ENCODE measurements at places on chromosomes 1 and 21. TPM values are rescaled to one million over a fixed set of nuclear protein-coding genes. Genes with fewer than 3 reads are reported as not detected.

GRCh38 chr1:18079941-18080735 is 27.5 kb upstream of the IGSF21 start:
- DNase-seq = no peak

GRCh38 chr1:31310198-31310597 is 13.4 kb downstream of the ZCCHC17 start:
- no peak for DNase-seq

DNA sequence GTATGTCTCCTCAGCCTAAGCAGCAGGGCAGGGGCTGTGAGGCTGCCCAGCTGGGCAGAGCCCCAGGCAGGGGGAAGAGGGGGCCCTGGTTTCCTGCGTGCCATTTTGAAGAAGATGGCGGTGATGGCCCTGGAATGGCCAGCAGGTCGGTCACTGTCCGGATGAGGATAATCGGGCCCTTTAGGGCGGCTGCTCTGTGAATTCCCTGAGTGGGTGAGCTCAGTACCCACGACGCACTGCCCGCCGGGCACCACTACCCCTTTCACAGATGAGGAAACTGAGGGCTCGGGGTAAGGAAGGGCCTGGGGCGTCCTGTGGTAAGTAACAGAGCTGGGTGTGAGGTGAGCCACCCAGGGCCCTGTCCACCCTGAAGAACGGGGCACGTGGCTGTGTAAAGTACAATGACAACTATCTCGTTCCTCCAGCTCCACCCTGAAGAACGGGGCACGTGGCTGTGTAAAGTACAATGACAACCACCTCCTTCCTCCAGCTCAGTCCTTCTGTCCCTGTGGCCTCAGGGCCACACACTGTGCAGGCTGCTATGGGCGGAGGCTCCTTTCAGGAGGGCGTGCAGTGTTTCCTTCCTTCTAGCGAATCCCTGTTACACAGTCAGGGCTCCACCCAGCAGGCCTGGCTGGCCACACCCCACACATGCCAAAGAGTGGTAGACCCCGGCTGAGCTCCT is 23.2 kb downstream of the ITGB2 start:
- DNase-seq = no peak

- DNase-seq = no peak
Measured at GRCh38 chr1:192453360-192453992, 122.1 kb upstream of the RGS1 start.

The RRP1B gene
- 46.6 TPM for total RNA-seq

GRCh38 chr1:198465201-198466144 is 75.0 kb downstream of the ATP6V1G3 start:
- DNase-seq = no peak

The FCRL5 gene
- 0.37 TPM for total RNA-seq

DNA sequence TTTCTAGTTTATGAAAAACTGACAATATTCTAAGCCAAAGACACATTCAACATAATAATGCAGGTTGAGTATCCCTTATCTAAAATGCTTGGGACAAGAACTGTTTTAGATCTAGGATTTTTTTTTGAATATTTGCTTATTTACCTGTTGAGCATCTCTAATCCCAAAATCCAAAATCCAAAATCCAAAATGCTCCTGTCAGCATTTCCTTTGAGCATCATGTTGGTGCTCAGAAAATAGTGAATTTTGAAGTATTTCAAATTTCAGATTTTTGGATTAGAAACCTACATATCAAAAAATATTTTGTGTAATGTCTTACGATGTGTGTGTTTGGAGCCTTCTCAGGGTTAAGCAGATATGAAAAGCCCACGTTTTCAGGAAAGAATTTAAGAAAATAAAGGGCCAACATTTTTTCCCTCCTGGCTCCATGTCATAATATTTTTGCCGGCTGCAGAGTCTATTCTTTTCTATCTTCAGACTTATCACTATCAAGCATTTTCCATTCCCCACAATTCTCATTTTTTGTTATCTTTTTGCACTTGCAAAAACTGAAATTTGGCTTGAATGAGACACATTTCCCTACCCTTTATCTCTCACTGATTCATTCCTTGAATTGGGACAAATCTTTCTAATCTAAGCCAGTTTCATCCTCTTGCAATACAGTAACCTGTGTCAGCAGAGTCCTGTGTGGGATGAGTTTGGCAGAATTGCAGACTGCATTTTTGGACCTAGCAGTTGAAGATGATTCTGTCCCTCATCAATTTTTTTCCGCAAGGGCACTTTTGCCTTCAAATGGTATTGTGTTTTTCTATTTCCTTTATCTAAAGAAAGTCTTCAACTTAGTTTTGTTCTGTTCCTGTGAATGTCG is 233.9 kb downstream of the DISC1 start:
- no peak for DNase-seq

- DNase-seq = no peak
Measured at GRCh38 chr1:17874231-17874630, 119.1 kb downstream of the ACTL8 start.

- DNase-seq = no peak
Measured at GRCh38 chr1:32904797-32905196, 3.6 kb upstream of the TMEM54 start.

- no peak for DNase-seq
Measured at GRCh38 chr21:42467140-42467983, 28.7 kb downstream of the RSPH1 start.

The CD160 gene
- total RNA-seq = 0.20 TPM

- DNase-seq = no peak
Measured at GRCh38 chr1:247400685-247401084, 15.3 kb upstream of the NLRP3 start.

GRCh38 chr1:214670098-214670497 is 67.1 kb downstream of the CENPF start:
- no peak for DNase-seq

DNA sequence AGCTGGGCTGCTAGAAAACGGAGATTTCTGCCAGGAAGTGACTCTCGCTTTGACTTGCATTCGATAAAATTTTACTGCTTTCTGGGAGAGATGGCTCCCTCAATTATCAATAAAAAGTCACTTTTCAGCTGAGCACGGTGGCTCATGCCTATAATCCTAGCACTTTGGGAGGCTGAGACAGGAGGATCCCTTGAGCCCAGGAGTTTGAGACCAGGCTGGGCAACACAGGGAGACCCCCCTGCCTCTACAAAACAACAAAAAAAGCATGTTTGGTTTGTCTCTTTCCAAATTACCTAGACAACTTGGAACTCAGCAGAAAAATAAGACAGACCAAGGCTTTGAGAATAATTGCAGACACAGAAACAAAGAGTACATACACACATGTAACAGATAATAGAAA is 12.9 kb upstream of the ENSA start:
- DNase-seq = no peak

- DNase-seq = no peak
Measured at GRCh38 chr1:172704001-172704400, 45.1 kb downstream of the FASLG start.

All from activated naive CD8-positive, alpha-beta T cell treated with anti-CD3 and anti-CD28 coated beads, Interleukin-2, amount 10 ng/mL, durations not matched to agents 7 days and 5 days (primary cell).